ENCODE measurements at places on chromosomes 7 and 10.
A peak's percentile ranks its signal among the peaks of the same experiment; 100 is the strongest.

GRCh38 chr7:73433924-73434700, 534 bp downstream of the FZD9 start:
- DNase-seq: no peak

- no peak for DNase-seq
Observed at GRCh38 chr7:24669971-24670591, 87.2 kb downstream of the GSDME start.

DNA sequence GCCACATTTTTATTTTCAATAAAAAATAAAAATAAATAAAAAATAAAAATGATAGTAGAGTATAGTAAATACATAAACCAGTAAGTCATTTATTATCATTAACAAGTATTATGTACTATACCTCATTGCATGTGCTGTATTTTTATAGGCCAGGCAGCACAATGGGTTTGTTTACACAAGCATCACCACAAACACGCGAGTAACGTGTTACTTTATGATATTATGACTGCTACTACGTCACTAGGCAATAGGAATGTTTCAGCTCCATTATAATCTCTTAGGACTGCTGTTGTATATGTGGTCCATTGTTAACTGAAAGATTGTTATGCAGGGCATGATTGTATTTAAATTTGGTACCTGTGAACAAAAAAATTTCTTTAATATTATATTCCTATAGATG, 20.8 kb upstream of the SDHAF3 start:
- DNase-seq: no peak

GRCh38 chr7:136665878-136666509, 202.5 kb upstream of the CHRM2 start:
- no peak for DNase-seq

DNA sequence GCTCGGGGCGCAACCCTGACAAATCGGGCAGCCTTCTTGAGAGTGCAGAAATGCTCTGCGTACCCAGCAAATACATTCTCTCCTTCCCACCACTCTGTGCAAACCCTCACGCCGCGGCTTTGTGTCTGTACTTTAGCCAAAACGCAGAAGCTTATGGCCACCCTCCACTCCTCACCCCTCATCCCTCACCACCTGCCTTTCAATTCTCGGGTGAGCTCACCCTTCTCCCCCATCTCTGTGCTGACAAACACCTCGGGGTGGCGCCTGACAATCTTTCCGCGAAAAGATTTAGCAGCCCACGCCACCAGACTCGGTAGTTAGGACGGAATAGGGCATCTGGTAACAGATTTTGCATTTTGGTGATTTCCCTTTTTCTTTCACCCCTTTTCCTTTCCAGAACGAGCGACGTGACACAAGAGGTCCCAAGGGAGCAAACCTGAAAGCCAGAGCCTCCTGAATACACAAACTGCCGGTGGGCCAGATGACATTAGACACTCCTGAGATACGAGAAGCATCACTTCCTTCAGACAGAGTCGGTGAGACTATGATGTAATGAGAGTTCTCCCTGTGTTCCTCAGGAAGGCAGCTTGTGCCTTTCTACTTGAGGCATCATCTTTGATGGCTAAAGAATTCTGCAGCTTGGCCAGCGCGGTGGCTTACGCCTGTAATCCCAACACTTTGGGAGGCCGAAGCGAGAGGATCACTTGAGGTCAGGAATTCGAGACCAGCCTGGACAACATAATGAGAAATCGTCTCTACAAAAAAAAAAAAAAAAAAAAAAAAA, 671 bp upstream of the ATAD1 start:
- peak; percentile 3 for DNase-seq

DNA sequence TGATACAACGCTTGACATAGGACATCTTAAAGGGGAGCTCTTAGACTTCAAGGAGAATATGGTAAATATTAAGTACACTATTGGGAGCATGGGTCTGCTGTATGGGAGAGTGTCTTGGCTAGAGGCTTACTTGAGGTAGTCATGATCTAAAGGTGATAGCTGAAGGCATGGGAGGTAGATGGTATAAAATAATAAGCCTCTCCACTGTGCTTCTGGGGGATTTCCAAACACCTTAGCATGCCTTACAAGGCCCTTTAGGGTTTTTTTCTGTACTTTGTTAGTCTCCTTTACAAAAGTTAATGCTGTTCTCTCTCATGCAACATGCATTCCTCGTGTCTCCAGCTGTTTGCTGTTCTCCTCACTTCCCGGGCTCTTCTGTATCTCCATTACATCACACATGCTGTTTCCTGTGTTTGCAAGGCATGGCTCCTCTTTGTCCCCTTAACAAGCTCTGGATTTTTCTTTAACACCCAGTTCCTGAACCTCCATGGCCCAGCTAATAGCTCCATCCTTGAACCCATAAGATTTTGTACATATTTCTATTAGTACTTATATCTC, 449.7 kb downstream of the AUTS2 start:
- DNase-seq: no peak

GRCh38 chr7:27107391-27108381, 5.2 kb upstream of the HOXA2 start:
- no peak for DNase-seq

DNA sequence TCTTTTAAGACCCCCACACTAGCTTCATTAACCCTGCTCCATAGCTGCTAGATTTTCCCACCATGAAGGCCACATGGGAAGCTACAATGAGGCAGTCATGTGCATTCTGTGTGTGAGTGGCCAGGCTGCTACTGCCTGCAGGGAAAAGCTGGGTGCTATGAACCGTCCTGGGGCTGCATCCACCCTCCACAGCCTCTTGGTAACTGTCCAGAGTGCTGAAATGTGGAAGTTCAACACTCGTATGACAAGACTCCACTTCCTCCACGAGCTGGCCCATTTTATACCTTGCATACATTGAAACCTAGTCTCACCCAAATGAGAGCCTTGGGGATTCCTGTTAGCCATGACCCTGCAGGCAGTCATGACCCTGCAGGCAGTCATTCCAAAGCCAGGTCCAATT, 59.4 kb downstream of the CUZD1 start:
- DNase-seq: no peak

GRCh38 chr7:4775848-4776623, 613 bp downstream of the AP5Z1 start:
- DNase-seq: no peak

DNA sequence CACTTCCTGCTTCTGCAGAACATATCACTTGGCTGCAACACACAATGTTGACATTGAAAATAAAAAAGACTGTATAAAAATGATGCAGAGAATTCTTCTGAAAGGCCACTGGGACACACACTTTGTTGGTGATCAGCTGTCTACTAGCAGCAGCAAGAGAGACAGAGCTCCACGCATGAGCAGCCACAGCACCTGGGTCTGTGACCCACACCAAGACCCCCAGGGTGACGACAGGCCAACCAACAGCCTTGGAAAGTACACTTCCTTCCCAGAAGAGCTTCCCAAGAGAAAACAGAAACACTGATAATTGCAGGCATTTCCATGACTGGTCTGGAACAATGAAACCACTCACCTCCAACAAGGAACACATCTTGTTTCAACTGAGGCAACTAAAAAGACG, 239.0 kb downstream of the DIP2C start:
- no peak for DNase-seq
